ENCODE measurements at places on chromosomes 11 and 22. TPM values are rescaled to one million over a fixed set of nuclear protein-coding genes. Genes with fewer than 3 reads are reported as not detected.
A peak's percentile ranks its signal among the peaks of the same experiment; 100 is the strongest.

- H3K36me3 ChIP-seq: peaks cover 54% of the 10 kb centered on the region
- no peaks in the 10 kb centered on the region for H3K27me3 ChIP-seq
- DNase-seq: no peak
- no peak overlapping the region for H3K4me3 ChIP-seq
- H3K27ac ChIP-seq: no peak overlapping the region
- peaks cover 4% of the 10 kb centered on the region for H3K4me1 ChIP-seq
Measured at GRCh38 chr11:130882138-130882551, 34.1 kb downstream of the SNX19 start.

DNA sequence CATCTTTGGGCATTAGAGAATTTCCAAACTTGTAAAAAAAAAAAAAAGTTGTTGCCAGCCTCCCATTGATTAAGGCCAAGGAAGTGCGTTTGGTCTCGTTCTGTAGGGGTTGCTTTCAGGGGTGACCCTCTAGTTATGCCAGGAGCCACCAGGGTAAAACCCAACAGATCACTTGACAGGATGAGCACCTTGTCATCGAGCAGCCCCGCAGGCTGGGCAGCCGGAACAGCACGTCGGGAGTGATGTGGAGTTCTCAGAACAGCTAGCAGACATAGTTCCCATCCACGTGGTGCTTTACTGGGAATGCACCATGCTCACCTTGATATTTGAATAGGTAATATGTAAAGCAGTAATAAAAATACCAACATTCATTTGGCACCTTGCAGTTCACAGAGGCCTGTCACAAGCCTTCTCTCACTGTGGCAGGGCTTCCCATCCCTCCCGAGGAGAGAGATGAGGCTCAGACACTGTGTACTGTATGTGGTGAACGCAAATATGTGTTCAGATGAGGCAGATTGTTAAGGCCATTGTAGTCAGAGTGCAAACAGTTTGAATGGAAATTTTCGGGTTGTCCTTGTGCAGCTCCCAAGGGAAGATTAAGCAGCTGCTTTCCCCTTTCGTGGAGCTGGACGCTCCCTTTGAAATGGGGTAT is 70.9 kb upstream of the SORL1-AS1 start:
- H3K27me3 ChIP-seq: no peaks in the 10 kb centered on the region
- H3K4me1 ChIP-seq: peaks cover 3% of the 10 kb centered on the region
- H3K4me3 ChIP-seq: no peak overlapping the region
- DNase-seq: no peak

Gene CHADL
- total RNA-seq: 0.28 TPM

DNA sequence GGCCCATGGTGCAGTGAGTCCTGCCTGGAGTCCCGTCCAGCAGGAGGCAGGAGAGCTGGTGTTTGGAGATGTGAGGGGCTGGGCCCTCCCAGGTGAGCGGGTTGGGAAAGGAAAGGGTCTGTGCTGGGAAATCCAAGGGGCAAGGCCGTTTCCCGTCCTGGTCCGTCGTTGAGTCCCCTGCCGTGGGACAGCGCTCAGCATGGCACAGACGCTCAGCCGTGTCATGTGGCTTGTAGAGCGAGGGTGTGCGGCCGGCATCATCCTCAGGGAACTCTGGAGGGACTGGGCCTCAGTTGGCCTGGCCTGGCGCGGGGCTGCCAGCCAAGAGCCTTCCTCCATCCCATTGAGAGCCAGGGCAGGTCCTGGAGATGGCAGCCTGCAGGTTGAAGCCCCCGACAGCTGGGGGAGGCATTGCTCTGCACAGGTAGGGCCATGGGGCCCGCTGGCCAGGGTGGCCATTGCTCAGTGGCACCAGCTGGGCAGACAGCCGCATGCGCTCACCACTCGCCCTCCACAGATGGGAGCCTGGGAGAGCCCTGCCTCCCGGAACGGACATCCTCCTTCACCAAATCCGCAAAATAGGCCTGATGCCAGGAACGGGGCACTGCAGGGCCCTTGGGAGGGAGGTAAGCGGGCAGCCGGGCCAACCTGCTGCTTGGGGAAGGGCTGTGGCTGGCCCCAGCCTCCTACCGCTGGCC is 28.7 kb downstream of the KCNQ1 start:
- no peak for DNase-seq
- H3K4me3 ChIP-seq: no peak overlapping the region
- no peaks in the 10 kb centered on the region for H3K4me1 ChIP-seq
- H3K27me3 ChIP-seq: peaks cover 30% of the 10 kb centered on the region

DNA sequence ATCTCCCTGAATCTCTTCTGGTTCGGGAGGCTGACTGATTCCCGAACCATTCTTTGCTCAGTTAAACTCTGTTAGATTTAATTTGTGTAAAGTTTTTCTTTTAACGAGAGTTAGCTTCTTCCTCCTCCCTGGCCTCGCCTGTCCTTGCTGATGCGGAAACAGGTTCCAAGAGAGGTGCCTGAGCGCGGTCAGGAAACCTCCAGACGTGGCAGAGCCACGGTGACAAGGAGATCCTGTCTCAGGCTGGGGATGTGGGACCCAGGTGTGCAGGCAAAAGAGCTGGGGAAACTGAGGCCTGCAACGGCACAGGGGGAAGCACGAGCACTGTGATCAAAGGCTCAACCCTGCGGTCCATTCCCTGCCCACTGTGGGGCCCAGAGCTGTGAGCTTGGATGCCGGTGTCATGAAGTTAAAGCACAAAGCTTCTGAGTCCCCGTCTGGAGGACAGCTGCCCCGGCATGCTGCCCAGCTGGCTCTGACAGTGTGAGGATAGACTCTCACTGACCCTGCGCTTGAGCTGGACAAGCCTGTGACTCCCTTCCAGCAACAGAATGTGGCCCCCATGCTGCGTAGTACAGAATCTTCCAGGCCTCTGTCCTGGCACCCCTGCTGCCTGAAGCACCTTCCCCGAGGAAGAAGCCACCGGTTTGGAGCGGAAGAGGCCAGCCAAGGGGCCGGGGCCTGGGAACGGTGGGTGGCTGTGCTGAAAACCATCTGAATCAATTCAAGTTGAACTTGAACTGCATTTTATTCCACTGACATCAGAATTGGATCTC is 960.6 kb downstream of the BRD1 start:
- H3K4me1 ChIP-seq: no peaks in the 10 kb centered on the region
- no peak for DNase-seq
- H3K36me3 ChIP-seq: no peaks in the 10 kb centered on the region
- H3K4me3 ChIP-seq: no peak overlapping the region

- no peaks in the 10 kb centered on the region for H3K4me1 ChIP-seq
- DNase-seq: no peak
- no peaks in the 10 kb centered on the region for H3K27me3 ChIP-seq
- H3K4me3 ChIP-seq: no peak overlapping the region
Measured at GRCh38 chr11:87602776-87603175, 565.0 kb downstream of the TMEM135 start.

DNA sequence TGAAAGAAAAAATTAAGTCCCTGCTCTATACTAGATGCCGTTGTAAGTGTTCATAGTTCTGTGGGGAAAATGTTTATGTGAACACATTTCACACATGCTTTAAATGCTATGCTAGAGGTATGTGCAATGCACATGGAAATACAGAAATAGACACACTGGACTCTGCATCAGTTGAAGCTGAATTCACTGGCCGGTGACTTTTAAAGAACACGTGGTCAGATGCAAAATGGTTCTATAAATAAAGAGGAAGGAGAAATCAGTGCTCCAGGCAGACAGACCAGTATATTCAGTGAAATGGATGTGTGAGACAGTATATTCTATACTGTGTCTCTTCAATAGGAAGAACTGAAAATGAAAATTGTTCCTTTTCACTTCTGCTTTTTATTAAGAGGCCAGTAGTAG is 29.9 kb downstream of the TRPC6 start:
- DNase-seq: peak; percentile 92
- H3K27ac ChIP-seq: no peak overlapping the region
- H3K4me1 ChIP-seq: peaks cover 16% of the 10 kb centered on the region
- H3K27me3 ChIP-seq: no peaks in the 10 kb centered on the region

Gene KLHL35
- total RNA-seq: 1.4 TPM

DNA sequence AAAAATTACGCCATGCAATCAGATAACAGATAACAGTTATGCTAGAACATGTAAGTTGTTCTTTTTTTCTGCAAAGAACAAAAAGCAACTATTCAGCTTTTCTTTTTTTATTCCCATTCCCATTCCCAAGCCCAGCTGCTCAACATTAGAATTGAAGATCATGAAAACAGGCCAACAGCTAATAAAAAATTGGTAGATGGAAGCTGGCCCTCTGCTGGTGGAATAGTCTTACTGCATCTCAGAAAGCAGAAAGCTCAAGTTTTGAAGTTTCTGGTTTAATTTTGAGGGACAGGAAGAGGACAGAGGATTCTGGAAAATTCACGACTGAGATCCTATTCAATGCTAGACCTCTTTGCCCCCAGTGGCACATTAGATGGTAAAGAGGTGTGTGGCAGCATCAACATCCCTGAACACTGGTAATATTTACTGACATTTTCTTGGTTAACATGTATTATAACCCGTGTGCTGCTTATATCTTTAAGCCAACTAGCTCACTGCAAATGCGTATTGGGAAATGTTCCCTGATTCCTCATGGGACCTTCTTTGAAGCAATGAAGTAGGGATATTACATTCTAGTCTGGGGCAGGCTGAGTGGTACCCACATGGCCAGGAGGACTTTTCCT is 591.2 kb downstream of the OPCML start:
- H3K27ac ChIP-seq: no peak overlapping the region
- H3K4me3 ChIP-seq: no peak overlapping the region
- no peaks in the 10 kb centered on the region for H3K36me3 ChIP-seq
- H3K4me1 ChIP-seq: peaks cover 2% of the 10 kb centered on the region

DNA sequence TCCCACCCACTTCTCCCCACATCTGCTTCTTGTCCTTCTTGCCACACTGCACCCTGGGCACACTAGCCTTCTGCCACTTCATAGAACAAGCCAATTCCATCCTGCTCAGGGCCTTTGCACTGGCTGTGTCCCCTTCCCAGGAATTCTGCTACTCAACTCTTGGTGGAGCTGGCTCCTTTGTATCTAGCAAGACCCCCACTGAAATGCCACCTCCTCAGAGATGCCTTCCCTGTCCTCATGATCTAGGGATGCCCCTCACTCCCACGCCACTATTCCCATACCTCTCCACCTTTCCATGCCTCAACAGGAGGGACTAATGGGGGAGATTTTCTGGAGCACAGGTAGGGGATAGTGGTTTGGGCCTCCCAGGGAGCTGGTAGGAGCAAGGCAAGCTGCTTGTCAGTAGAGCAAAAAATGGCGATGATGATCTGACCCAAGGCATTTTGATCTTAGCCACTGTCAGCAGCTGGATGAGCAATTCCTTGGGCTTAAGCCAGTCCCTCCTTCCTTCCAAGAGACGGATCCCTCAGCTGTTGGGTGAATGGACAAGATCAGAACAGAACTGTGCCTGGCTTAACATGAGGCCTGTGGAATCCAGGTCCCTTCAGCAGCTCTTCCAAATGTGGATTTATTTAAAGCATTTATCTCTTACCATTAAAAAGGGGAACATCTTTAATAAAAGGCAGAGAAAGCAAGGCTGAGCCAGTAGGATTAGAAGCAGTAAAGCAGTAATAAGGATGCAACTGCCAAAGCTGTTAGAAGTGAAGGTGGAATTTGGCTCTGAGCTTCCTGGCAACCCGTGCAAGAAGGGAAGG is 4.0 kb upstream of the PRDM11 start:
- H3K4me3 ChIP-seq: no peak overlapping the region
- H3K4me1 ChIP-seq: peaks cover 2% of the 10 kb centered on the region
- H3K36me3 ChIP-seq: no peaks in the 10 kb centered on the region
- H3K27me3 ChIP-seq: peaks cover 30% of the 10 kb centered on the region
- peak; percentile 28 for DNase-seq
- no peak overlapping the region for H3K27ac ChIP-seq

GRCh38 chr22:49497266-49497665 is 330.4 kb downstream of the BRD1 start:
- H3K27me3 ChIP-seq: no peaks in the 10 kb centered on the region
- H3K4me1 ChIP-seq: no peaks in the 10 kb centered on the region
- H3K27ac ChIP-seq: no peak overlapping the region
- no peak for DNase-seq
- no peaks in the 10 kb centered on the region for H3K36me3 ChIP-seq

DNA sequence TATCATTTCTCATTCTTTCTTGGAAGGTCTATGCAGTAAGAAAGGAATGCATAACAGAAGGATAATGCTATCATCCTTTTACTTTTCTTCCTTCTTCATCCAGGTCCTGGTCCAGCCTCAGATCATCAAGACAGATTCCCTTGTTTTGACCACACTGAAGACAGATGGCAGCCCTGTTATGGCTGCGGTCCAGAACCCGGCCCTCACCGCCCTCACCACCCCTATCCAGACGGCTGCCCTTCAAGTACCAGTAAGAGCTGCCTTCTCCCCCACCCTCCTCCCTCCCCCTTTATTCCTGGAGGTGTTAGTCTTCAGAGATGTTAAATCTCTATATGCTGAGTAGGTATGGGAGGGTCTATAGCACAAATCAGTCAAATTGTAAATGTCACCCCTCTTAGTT is 37.9 kb downstream of the SREBF2 start:
- no peak for DNase-seq
- no peak overlapping the region for H3K4me3 ChIP-seq
- no peak overlapping the region for H3K27ac ChIP-seq

- H3K4me1 ChIP-seq: no peaks in the 10 kb centered on the region
- no peak overlapping the region for H3K4me3 ChIP-seq
- no peak overlapping the region for H3K27ac ChIP-seq
- DNase-seq: peak; percentile 11
Measured at GRCh38 chr11:5489576-5490357, 1.3 kb downstream of the OR52D1 start.

DNA sequence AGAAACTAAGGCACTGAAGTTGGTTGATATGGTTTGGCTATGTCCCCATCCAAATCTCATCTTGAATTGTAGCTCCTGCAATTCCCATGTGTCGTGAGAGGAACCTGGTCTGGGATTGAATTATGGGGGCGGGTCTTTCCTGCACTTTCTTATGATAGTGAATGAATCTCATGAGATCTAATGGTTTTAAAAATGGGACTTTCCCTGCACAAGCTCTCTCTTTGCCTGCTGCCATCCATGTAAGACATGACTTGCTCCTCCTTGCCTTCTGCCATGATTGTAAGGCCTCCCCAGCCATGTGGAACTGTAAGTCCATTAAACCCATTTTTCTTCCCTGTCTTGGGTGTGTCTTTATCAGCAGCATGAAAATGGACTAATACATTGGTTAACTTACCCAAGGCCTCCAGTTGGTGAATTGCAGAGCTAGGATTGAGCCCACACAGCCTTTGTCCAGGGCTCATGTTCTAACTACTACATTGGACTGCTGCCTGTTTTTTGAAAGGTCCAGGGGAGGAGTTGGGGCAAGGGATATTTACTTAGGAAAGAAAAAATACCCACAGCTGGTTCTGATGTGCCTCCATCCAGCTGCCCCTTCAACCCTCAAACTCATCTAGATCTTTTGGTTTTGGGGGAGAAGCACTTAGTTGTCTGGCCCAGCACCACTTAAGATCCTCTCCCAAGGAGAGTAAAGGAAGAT is 107.8 kb upstream of the NAV2 start:
- H3K4me3 ChIP-seq: no peak overlapping the region
- DNase-seq: no peak
- H3K27me3 ChIP-seq: peaks cover 5% of the 10 kb centered on the region
- H3K4me1 ChIP-seq: peaks cover 10% of the 10 kb centered on the region

Measured in IMR-90 (cell line).